Heart right ventricle (tissue), 16 donors: ENCODE measurements at places on chromosomes 2 and 18. TPM values are rescaled to one million over a fixed set of nuclear protein-coding genes. Genes with fewer than 3 reads are reported as not detected.

SERPINB3 gene
- total RNA-seq: not detected

DAPL1 gene
- total RNA-seq: not detected

DUSP11 gene
- total RNA-seq: 9.9 TPM

- no peak for DNase-seq
Observed at GRCh38 chr2:241399941-241400922, 44.1 kb downstream of the FARP2 start.

- DNase-seq: no peak
Observed at GRCh38 chr2:80852079-80852807, 547.7 kb upstream of the LRRTM1 start.

- no peak for DNase-seq
Observed at GRCh38 chr2:102340778-102341177, 14.8 kb upstream of the IL18R1 start.

DNA sequence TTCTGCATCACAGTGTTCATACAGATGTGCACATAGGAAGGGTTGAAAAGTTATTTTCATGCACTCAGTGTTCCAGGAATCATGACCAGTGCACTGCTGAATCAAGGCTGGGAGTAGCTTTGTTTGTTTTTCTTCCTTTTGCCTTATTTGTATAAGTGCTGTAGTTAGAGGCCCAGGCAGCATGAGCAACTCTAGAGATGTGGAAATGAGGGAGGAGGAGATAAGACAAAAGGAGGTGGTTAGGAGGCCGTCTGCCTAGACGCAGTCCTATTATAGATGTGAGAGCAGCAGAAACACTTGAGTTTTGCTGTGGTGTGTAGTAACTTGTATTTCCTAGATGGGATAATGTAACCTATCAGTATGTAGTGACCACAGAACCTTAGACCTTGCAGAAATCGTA lies 264.3 kb upstream of the RASGRP3 start:
- DNase-seq: no peak

DNA sequence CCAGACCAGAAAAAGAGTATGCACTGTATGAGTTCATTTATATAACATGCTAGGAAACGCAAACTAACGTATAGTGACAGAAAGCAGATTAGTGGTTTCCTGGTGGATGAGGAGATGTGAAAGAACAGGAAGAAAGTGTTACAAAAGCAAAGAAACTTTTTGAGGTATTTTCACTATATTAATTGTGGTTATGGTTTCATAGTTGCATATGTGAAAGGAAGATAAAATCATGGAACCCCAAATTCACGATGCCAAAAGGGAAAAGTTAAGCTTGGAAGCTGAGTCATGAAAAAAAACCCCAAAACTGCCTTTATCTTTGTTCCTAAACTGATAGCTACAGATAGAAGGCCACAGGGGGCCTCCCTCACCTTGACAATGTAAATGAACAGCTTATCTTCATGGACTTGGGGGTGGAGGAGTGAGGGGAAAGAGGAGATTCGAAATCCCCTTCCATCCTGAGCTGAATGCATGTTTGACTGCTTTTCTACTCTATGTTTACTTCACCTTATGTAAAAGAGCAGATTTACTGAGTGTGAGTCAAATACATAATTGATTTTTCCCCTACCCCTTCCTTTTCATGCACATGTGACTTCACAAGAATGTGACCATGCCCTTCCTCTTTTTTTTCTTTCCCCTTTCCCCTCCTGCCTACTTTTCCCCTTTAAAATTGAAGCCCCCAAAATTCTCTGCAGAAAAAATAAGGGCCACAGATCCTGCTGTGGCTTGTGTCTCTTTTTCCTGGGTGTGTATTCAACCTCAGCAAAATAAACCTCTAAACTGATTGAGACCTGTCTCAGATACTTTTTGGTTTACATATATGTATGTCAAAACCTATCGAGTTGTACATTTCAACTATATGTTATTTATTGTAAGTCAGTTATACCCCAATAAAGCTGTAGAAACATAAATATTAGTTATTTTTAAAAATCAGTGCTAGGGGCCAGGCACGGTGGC lies 100.1 kb upstream of the TLK1 start:
- DNase-seq: no peak

DNA sequence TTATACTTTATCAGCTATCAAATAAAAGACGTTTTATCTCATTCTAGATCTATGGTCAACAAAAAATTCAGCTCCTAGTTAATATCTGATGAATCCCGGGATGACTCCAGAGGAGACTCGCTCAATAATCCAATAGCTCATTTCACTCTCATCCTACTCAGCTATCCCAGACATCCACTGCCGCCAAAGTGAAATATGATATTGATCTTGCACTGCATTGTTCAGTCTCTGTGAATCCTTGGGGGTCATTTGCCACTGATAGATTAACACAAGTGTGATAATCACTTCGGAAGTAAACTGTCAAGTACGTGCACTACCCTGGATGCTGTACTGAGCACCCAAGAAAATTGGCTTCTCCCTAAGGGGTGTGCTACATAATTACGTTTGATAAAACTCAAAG lies 249.1 kb downstream of the SUCLG1 start:
- no peak for DNase-seq
